ENCODE measurements at places on chromosomes 2 and 18.

DNA sequence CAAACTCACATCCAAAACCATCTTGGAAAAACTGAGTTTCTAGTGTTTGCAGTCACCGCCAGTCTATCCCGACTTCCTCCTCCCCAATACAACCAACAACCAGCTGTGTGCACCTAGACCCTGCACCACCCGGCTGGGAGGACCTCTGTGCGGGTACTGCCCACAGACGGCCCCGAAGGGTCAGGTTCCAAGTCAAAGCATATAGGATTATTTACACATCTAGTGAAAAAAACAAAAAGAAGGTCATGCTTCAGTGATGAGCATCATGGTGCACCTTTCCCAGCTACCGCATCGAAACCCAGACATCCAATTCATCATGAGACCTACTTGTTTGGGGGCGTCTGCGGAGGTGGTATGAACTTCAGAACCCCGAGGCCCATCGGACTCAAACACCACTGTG is 124.8 kb downstream of the ZNF516 start:
- DNase-seq = no peak

- no peak for DNase-seq
Measured at GRCh38 chr2:36655453-36655852, 41.1 kb upstream of the VIT start.

- DNase-seq = no peak
Measured at GRCh38 chr2:10584242-10584753, 105.5 kb downstream of the NOL10 start.

DNA sequence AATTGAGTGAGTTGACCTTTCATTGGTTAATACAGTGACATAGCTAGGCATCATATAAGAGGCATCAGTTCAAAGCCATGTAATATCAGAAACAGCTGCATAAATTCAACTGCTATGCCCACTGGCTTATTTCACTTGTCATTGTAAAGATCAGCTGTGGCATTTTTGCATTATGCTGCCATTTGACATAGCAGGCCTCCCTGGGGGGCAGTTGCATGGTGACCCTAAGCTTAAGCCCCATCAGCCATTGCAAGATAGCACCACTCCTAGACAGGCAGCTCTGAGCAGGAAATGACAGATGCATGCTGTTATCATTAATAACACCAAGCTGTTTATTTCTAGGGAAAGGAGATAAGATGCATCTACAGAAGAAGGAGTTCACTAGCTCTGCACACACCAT is 233.4 kb upstream of the CNTNAP5 start:
- DNase-seq = no peak

GRCh38 chr2:3647246-3647645 is 10.8 kb upstream of the ALLC start:
- DNase-seq = no peak

GRCh38 chr2:241514986-241515737 is 6.8 kb upstream of the STK25 start:
- DNase-seq = no peak

Data from effector memory CD8-positive, alpha-beta T cell (primary cell).